ENCODE measurements at places on chromosomes 1 and 21.

GRCh38 chr1:193658081-193658480, 471.7 kb upstream of the B3GALT2 start:
- DNase-seq: no peak

- DNase-seq: no peak
Measured at GRCh38 chr1:212980123-212980785, 29.9 kb downstream of the VASH2 start.

- no peak for DNase-seq
Measured at GRCh38 chr1:98403963-98404480, 257.5 kb upstream of the SNX7 start.

DNA sequence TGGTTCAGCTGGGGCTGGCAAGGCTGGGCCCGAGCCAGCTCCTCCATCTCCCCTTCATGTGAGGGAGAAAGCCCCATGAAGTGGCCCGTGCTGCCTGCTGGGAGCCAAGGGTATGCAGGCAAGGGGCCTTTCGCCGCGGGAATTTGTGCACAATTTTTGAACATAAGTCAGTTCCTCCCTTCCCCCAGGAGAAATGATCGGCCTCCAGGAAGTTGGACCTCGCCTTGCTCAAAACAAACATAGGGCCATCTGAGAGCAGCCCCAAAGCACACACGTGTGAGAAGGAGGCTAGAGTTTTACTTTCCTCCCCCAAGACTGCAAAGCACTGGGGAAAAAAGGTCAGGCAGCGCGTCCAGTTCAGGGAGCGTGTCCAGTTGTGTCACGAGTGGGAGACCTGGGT, 64.7 kb downstream of the PRDM16 start:
- no peak for DNase-seq

GRCh38 chr1:50968821-50969610, 1.0 kb upstream of the CDKN2C start:
- peak; percentile 58 for DNase-seq

GRCh38 chr1:59046730-59047157, 250.2 kb upstream of the FGGY start:
- no peak for DNase-seq

DNA sequence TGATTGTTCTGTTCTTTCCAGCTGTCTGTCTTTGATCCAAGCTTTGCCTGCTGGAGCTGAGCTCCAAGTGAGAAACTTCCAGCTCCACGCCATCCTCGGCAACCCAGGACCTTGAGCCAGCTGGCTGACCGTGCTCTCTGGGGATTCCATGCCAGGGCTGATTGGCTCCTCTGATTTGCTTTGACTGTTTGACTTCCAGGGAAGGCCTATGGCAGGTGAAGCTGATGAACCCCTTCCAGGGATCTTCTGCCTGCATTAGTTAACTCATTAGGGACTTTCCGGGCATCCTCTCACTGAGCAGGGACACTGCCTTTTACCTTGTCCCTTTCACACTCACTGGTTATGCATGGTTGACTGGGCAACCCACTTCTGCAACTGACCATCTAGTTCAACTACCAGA, 406.1 kb downstream of the RPS6KC1 start:
- no peak for DNase-seq

DNA sequence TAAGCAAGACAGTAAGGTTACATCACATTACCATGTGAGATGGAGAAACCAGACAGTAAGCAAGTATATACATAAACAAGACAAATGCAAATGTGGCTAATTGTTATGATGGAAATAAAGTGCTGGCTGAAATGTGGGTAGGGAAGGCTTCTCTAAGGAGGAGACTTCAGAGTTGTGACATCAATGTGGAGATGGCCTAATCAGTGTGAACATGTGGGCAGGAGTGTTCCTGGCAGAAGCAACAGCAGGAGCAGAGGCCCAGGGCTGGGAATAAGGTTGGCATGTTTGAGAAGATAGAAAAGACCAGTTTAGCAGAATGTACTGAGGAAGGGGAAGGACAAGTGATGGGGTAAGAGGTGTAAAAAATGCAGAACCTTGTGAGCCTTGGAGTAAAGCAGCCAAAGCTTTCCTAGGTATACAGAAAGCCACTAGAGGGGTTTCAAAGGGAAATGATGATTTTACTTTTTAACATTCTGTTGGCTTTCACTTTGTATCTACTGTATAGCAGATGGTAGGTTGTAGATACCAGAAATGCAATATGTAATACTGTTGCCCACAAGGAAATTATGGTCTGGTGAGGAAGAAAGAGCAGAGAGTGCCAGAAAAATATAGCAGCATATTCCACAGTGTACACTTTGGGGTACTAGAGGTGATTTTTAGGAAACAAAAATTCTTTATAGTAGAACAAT, 197.4 kb downstream of the FGGY start:
- DNase-seq: no peak

DNA sequence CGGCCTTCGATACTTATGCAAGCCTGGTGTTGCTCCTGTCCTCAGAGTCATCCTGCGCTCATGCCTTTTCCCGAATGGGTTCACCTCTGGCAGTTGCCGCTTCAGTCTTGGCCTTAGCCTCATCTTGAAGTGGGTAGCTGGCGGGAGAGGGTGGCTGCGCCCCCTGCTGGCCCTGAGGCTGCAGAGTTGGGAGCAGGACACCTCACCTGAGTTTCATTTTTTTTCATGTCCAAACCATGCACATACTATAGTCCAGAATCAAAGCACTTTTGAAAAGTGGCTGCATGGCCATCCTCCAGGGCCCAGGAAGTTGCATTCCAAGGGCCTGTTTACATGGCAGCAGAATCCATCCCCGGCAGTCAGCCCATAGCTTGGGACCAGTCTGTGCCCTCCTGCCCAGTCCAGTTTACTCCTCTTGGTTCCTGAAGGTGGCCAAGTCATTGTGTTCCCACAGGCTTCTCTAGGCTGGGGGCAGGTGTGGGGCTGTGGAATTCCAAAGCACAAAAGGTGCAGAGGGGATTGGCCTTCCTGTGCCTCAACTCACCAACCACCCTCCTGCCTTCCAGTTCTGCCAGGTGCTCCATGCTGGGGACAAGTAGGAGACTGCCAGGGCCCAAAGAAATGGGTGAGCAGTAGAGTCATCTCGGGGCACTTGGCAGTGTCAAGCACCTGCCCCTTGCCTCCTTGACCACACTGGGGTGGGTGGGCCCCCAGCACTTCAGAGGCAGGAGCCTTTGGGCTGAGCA, 44.0 kb downstream of the YARS1 start:
- peak; percentile 93 for DNase-seq

GRCh38 chr1:241217516-241217915, 139.5 kb downstream of the RGS7 start:
- DNase-seq: no peak

DNA sequence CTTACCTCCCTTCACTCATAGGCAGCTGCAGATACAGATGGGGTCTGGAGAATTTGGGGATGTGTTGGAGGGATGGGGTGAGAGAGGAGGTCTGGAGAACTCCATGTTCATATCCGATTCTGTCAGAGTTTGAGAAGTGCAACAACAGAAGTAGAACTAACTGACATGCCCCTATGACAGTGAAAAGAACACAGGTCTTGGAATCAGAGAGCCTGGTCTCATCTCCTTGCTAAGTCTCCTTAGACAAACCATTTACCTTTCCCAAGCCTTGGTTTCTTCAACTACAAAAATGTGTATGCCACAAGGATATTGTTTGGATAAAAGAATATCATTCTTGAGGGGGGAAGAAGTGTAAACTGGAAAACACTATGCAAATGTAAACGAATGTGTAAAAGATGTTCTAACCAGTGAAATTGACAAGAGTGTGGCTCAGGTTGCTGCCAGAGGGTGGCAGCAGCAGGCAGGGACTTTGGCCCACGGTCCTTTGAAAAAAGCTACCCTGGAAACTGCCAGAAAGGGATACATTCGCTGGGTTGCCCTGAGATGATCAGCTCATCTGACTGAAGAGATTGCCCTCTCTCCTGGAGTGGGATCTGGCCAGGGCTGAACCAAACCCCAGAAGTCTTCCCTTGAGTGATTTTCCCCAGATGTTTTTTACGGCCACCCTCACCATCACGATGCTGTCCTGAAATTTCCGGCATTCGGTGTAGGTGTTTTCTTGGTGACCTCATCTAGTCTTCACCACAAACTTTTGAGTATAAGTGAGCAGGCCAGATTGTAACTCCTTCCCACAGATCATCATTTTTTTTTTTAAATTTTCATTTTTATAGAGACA, 17.0 kb upstream of the CD2 start:
- peak; percentile 64 for DNase-seq

DNA sequence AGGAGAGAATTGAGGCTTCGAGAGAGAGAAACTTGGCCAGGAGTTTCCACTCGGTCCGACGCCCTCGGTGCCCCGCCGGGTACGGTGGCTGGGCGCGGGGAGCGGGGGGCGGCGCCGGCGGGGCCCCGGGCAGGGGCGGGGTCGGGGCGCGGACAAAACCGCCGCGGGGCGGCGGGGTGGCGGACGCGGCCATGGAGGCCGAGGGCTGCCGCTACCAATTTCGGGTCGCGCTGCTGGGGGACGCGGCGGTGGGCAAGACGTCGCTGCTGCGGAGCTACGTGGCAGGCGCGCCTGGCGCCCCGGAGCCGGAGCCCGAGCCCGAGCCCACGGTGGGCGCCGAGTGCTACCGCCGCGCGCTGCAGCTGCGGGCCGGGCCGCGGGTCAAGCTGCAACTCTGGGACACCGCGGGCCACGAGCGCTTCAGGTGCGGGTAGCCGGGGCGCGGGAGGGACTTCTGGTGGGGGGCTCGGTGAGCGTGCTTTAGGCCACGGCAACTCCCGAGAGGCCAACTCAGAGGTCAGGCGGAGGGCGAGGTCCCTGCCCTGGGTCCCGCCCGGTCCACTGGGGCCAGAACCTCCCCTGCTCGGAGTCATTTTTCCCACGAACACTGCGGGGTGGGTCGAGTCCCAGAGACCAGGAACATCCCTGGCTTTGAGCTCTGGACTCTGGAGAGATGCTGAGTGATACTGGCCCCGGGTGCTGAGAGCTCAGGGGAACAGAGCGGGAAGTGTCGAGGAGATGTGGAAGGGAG, 431 bp downstream of the RAB42 start:
- no peak for DNase-seq

GRCh38 chr1:44103270-44104131, 15.1 kb upstream of the KLF17 start:
- DNase-seq: no peak

DNA sequence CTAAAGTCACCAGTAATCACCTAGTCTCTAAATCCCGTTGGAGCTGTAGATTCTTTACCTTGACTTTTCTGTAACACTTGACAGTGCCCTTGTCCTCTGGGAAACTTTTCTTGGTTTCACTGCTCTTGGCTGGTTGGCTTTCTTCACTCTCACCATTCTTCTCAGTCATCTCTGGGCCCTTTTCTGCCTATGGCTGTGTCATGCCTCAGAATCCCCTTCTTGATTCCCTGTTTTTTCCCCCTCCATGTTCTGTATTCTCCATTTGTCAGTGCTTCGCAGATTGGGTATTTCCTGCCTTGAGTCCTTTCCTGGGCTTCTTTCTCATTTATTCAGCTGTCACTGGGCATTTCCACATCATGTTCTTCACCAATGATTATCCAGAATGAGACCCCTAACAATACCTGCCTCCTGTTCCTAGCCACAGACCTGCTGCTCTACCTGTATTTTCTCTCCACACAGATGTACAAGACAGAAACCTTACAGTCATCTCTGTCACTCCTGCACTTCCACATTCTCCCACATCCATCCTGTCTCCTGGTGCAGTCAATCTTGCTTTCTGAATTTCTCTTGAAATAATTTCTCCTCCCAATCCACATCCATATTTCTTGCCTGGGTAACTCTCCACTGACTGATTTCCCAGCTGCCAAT, 14.7 kb downstream of the UCK2 start:
- DNase-seq: no peak

GRCh38 chr1:13703558-13704490, 3.8 kb downstream of the PRDM2 start:
- no peak for DNase-seq

DNA sequence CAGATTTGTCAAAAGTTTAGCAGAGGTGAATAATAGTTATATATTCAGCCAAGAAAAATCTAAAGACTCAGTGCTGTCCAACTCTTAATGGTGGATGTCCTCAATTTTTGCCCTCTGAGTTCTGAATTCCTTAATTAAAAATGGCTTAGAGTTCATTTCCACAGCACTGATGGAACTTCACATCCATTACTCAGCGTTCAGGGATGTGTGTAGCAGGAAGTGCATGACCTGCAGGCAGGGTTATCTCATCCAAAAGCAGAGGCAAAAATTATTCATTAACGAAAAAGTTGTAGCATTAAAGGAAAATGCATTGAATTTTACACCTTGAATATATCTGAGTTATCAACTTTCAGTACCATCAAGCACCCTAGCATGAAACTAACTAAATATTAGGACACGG, 96.7 kb downstream of the ZP4 start:
- no peak for DNase-seq

GRCh38 chr1:220213382-220213983, 58.8 kb downstream of the RAB3GAP2 start:
- DNase-seq: no peak

DNA sequence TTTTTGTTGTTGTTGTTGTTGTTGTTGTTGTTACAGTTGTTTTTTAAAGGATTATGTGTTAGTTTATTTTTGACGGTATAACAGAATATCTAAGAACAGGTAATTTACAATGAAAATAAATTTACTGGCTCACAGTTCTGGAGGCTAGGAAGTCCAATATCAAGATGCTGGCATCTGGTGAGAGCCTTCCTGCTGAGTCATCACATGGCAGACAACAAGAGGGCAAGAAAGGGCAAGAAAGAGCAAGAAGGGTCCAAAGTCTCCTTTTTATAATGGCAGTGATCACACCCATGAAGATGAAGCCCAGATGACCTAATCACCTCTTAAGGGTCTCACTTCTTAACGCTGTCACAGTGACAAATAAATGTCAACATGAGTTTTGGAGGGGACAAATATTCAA, 142.1 kb downstream of the NEGR1 start:
- no peak for DNase-seq

- DNase-seq: no peak
Measured at GRCh38 chr1:3019516-3020051, 1.7 kb upstream of the ACTRT2 start.

GRCh38 chr1:161013131-161013487, 7.8 kb downstream of the F11R start:
- DNase-seq: no peak

DNA sequence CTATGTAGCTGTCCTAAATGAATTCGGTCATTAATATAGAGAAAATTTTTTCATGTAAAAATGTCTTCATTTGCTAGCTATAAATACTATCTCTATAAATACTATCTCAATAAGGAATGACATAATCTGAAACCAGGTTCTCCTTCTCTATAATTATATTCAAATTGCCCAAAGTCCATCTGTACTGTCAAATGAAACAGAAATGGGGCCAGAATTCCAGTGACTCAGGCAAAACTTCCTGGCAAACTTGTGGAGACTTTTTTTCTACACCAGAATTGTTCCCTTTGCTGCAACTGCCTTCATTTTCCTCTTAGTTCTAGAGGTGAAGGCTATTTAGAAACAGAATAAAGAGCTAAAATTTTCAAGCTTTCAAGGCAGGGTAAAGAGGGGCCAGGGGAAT, 152.5 kb downstream of the KCNH1 start:
- DNase-seq: no peak

GRCh38 chr1:204837440-204838084, 33.1 kb upstream of the NFASC start:
- DNase-seq: peak; percentile 60

GRCh38 chr1:78728359-78728758, 78.7 kb downstream of the IFI44 start:
- no peak for DNase-seq

Data from HT-29 (cell line).